Activated CD8-positive, alpha-beta T cell treated with anti-CD3 and anti-CD28 coated beads, Interleukin-2, amount 10 ng/mL, durations not matched to agents 7 days and 5 days (primary cell): ENCODE measurements at places on chromosomes 7 and 10. TPM values are rescaled to one million over a fixed set of nuclear protein-coding genes. Genes with fewer than 3 reads are reported as not detected.

- no peak overlapping the region for H3K27ac ChIP-seq
- H3K4me3 ChIP-seq = no peak overlapping the region
- peaks cover 18% of the 10 kb centered on the region for H3K27me3 ChIP-seq
- no peaks in the 10 kb centered on the region for H3K36me3 ChIP-seq
- peaks cover 18% of the 10 kb centered on the region for H3K4me1 ChIP-seq
- peak; percentile 74 for DNase-seq
Observed at GRCh38 chr7:74449809-74450397, 3.8 kb upstream of the GTF2IRD1 start.

DNA sequence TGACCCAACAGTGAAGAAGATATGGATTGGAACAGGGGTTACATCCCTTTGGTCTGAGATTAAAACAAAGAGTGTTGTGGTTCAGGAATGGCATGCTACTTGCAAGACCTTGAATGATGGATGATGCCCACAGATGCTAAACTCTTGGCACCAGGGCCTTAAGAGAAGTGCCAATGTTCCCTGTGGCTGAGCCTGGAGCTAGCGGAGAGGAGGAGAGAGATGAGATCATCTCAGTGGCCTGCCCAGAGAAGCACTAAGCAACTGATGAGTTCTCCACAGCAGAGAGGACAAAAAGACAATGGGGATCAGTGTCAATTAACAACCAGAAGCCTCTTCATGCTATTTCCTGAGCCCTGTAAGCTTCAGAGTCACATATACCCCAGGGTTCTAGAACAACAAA, 97.8 kb downstream of the ELAPOR2 start:
- no peak overlapping the region for H3K27ac ChIP-seq
- no peaks in the 10 kb centered on the region for H3K4me1 ChIP-seq
- no peak for DNase-seq
- H3K27me3 ChIP-seq = peaks cover 2% of the 10 kb centered on the region
- no peak overlapping the region for H3K4me3 ChIP-seq
- no peaks in the 10 kb centered on the region for H3K36me3 ChIP-seq

DNA sequence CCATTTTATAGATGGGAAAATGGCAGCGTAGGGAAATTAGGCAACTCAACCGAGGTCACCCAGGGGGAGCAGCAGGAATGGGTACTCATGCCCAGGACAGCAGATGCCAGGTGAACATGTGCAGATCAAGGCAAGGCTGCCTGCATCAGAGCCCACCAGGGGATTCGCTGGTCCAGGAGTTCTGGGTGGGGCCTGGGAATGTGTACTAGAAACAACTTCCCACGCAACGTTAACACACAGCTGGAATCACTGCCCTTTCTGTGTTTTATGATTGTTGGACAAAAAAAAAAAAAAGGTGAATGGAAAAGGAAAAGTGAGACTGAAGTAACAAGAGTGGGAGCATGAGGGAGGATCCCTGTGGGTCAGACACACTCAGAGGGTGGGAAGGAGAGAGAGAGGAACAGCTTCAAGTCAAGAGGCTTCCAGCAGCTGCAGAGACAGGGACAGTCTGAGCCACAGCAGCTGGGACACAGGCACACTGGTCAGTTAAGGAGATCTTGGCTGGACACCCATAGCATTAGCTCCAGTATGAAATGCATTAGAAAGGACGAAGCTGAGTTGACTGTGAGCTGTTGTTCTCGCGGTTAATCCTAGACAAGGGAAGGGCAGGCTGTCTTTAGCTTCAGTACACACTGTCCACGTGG, 187.9 kb upstream of the INHBA start:
- no peak overlapping the region for H3K4me3 ChIP-seq
- no peak for DNase-seq
- peaks cover under 1% of the 10 kb centered on the region for H3K27me3 ChIP-seq

- DNase-seq = no peak
- no peak overlapping the region for H3K27ac ChIP-seq
- H3K27me3 ChIP-seq = no peaks in the 10 kb centered on the region
- no peaks in the 10 kb centered on the region for H3K4me1 ChIP-seq
- H3K4me3 ChIP-seq = no peak overlapping the region
- H3K36me3 ChIP-seq = no peaks in the 10 kb centered on the region
Observed at GRCh38 chr7:67644151-67644550, 647.5 kb downstream of the TYW1 start.

DNA sequence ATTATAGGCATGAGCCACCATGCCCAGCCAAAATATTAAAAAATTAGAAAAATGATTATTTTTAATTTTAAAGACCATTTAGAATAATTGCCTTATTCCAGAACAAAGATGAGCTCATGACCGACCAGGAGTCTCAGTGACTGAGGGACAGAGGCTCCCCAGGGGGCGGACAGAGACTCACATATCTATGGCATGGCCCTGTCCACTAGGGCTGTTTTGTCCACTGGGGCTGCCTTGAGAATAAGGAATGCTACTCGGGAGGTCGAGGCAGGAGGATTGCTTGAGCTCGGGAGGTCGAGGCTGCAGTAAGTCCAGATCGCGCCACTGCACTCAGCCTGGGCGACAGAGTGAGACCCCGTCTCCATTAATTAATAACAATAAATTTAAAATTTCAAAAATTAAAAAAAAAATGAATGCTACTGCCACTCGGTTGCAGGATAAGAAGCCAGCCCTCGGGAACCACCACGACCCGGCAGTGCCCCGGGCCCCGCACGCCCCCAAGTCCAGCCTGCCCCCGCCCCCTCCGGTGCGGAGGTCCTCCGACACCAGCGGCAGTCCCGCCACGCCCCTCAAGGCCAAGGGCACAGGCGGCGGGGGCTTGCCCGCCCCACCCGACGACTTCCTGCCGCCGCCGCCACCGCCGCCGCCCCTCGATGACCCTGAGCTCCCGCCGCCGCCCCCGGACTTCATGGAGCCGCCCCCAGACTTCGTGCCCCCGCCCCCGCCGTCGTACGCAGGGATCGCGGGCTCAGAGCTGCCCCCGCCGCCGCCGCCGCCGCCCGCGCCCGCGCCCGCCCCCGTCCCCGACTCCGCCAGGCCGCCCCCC, 128.6 kb downstream of the APBB1IP start:
- peaks cover 71% of the 10 kb centered on the region for H3K36me3 ChIP-seq
- H3K27me3 ChIP-seq = no peaks in the 10 kb centered on the region
- H3K27ac ChIP-seq = no peak overlapping the region
- DNase-seq = no peak
- no peaks in the 10 kb centered on the region for H3K4me1 ChIP-seq
- no peak overlapping the region for H3K4me3 ChIP-seq

GRCh38 chr7:44087911-44088838, 5.8 kb upstream of the POLM start:
- DNase-seq = no peak
- H3K27me3 ChIP-seq = peaks cover 2% of the 10 kb centered on the region
- H3K4me3 ChIP-seq = no peak overlapping the region
- H3K4me1 ChIP-seq = peaks cover 12% of the 10 kb centered on the region
- no peaks in the 10 kb centered on the region for H3K36me3 ChIP-seq

DNA sequence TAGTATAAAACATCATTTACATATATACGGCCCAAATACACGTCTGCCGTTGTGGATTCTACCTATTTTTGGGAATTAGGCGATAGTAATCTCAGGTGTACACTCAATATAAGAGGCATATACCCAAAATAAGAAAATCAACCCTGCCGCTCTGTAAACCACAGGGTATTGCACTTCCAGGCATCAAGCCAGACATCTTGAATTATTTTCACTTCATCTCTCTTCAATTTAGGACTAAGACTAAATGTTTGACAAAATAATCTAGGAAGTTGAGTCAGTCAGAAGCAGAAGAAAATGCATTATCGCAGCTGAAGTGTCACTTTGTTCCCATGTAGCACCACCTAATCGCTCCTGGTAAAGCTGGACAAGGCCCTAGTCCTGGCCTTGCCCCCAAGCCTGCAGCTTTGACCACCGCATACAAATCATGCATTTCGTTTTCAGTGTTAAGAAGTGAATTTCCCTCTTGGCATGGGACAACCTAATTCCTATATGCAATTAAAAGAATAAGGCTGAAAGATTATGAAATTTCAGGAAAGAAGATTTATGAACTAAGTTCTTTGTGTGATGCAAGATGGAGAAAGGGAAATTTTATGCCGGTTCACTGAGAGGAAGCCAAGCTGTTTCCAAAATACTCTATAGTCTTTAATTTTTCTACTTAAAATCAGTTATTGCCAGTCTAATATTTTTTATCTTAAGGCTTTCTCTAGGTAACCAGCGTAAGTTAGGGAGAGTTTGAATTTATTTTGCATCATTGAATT, 26.0 kb downstream of the CABCOCO1 start:
- no peaks in the 10 kb centered on the region for H3K27me3 ChIP-seq
- H3K4me1 ChIP-seq = no peaks in the 10 kb centered on the region
- DNase-seq = no peak
- no peak overlapping the region for H3K27ac ChIP-seq
- H3K4me3 ChIP-seq = no peak overlapping the region

- no peaks in the 10 kb centered on the region for H3K27me3 ChIP-seq
- H3K4me3 ChIP-seq = no peak overlapping the region
- H3K4me1 ChIP-seq = no peaks in the 10 kb centered on the region
- H3K27ac ChIP-seq = no peak overlapping the region
- H3K36me3 ChIP-seq = peaks cover 21% of the 10 kb centered on the region
Observed at GRCh38 chr7:30566596-30566995, 28.1 kb upstream of the GARS1 start.

DNA sequence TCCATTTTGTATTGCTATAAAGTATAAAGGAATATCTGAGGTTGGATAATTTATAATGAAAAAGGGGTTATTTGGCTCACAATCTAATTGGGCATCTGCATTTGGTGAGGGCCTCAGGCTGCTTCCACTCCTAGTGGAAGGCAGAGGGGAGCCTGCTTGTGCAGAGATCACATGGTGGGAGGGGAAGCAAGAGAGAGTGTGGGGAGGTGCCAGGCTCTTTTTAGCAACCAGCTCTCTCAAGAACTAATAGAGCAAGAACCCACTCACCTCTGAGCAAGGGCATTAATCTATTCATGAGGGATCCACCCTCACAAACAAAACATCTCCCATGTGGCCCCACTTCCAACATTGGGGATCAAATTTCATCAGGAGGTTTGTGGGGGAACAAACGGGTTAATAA, 64.6 kb downstream of the OGDH start:
- no peaks in the 10 kb centered on the region for H3K4me1 ChIP-seq
- H3K36me3 ChIP-seq = peaks cover 55% of the 10 kb centered on the region
- no peak overlapping the region for H3K27ac ChIP-seq

GRCh38 chr10:62527019-62527827, 153.1 kb downstream of the ZNF365 start:
- peak overlapping the region; percentile 40 for H3K4me3 ChIP-seq
- peak; percentile 31 for DNase-seq
- H3K27me3 ChIP-seq = no peaks in the 10 kb centered on the region
- H3K36me3 ChIP-seq = peaks cover 50% of the 10 kb centered on the region
- H3K4me1 ChIP-seq = peaks cover 46% of the 10 kb centered on the region

DNA sequence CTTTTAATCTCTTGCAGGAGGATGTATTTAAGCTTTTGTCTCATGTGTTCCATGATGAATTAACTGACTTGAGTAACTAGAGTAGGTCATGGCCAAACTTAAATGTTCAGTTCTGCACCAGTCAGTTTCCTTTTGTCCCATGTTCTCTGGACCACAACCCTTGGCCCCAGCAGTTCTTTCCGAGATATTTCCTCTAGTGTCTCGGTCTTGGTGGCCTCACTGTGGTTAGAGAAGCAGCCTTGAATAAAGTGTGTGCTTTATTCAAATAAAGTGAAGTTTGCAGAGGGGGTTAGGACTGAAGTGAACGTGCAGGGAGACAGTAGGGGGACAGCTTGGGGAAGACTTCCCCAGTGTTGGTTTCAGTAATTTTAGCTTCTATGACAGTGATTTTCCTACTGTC, 9.3 kb downstream of the ZNF212 start:
- H3K27me3 ChIP-seq = no peaks in the 10 kb centered on the region
- no peak for DNase-seq
- peaks cover 20% of the 10 kb centered on the region for H3K36me3 ChIP-seq
- H3K4me1 ChIP-seq = peaks cover 30% of the 10 kb centered on the region
- no peak overlapping the region for H3K27ac ChIP-seq
- H3K4me3 ChIP-seq = no peak overlapping the region

DNA sequence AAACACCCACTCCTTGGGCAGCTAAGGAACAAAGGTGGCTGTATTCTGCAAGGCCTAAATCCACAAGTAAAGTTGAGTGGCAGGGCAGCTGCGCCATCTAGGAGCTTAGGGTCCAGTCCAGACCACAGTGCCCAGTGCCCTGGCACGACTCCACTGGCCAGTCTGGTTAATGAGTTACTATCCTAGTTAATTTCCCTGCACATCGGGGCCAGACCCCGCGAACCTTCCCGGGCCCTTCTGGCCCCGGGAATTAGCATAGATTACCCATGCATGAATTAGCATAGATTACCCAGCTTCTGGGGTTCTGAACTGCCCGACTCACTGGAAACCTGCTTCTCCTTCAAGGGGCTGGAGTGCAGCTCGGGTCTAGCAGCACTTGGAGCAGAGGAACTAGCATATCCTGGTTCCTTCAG, 3.2 kb upstream of the EMX2 start:
- H3K36me3 ChIP-seq = peaks cover 1% of the 10 kb centered on the region
- no peak for DNase-seq
- H3K4me3 ChIP-seq = no peak overlapping the region
- H3K4me1 ChIP-seq = peaks cover 11% of the 10 kb centered on the region
- H3K27ac ChIP-seq = no peak overlapping the region
- H3K27me3 ChIP-seq = peaks cover 74% of the 10 kb centered on the region

GRCh38 chr7:42338916-42339540, 102.0 kb upstream of the GLI3 start:
- no peak overlapping the region for H3K27ac ChIP-seq
- H3K4me3 ChIP-seq = no peak overlapping the region
- H3K36me3 ChIP-seq = no peaks in the 10 kb centered on the region

The AKR1E2 gene
- total RNA-seq = 8.9 TPM

The SPDYE9 gene
- total RNA-seq = not detected

The ELAPOR2 gene
- total RNA-seq = 2.3 TPM

The SLC18A3 gene
- not detected for total RNA-seq

The CFAP69 gene
- total RNA-seq = not detected

The NKX2-3 gene
- not detected for total RNA-seq

The NKX6-2 gene
- total RNA-seq = not detected
